Activated CD4-positive, alpha-beta T cell treated with anti-CD3 and anti-CD28 coated beads for 48 hours (primary cell): ENCODE measurements at places on chromosomes 12 and 14.

DNA sequence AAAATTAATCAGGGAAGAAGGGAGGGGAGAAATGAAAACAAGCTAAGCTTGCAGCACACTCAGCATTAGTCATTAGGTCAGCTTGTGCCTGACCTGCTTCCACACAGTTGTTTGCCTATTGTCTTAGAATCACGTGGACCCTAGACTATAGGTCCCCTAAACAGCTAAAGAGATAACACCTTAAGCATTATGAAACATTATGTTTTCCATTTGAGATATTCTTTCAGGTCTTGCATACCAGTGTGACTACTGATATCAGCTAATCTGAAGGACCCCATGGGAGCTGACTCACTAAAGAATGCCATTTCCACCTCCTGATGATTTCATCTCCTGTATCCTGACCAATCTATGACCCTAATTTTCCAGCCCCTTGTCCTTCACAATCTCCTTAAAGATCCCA lies 154.1 kb upstream of the FUT8 start:
- no peak for DNase-seq

DNA sequence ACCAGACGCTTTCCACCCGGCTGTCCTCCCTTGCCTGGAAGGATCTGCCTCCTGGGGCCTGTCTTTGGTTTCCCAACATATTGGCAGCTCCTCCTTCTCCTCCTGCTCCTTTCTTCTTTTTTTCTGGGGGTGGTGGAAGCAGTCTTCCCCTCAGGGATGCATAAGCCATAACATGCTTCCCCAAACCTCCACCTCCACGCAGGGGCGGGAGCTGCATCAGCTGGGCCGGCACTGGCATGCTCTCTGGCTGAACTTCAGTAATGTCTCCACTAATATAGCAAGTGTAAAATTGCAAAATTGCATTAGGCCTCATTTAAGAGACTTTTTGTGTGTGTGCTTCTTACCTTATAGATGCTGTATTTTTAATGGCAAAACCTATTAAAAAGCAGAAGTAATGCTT lies 58.6 kb downstream of the GLT1D1 start:
- no peak for DNase-seq

GRCh38 chr12:130711756-130712155 lies 4.3 kb downstream of the RIMBP2 start:
- DNase-seq, result no peak

GRCh38 chr12:2414810-2415567 lies 362.2 kb downstream of the CACNA1C start:
- no peak for DNase-seq

GRCh38 chr14:97976861-97977260 lies 1179.7 kb downstream of the VRK1 start:
- DNase-seq, result no peak

DNA sequence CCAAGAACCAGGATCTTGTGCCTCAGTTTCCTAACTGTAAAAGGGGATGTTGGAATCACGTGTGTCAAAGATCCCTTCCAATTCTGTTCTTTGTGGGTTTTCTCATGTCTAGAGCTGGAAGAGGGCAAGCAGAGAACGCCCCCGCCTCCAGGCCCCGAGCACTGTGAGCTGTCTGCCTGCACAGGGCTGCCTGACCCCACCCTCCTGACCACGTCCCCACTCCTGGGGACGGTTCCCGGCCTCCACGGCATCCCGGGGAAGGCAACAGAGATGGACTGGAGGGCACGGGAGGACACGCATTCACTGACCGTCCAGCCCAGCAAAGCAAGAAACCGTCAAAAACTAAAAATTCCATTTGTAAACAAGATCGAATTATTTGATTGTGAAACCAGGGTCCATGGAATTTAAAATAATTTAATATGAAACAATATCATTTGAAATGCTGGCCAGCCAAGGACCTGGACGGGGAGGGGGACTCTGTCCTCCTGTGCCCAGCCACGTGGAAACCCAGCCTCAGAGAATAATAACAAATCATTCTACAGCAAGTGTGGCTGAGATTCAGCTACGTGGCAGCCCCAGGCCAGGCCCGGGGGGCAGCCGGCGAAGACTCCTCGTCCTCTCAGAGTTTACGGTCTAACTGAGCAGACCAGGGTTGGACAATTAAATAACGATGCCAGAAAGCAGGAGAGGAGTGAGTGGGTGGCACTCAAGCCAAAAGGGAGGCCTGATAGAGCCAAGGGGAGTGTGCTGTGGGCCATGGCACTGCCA lies 87.3 kb upstream of the DIO3 start:
- DNase-seq, result no peak

- DNase-seq, result no peak
These were observed 86.4 kb downstream of the CAPZA3 start for GRCh38 chr12:18824287-18824686.

DNA sequence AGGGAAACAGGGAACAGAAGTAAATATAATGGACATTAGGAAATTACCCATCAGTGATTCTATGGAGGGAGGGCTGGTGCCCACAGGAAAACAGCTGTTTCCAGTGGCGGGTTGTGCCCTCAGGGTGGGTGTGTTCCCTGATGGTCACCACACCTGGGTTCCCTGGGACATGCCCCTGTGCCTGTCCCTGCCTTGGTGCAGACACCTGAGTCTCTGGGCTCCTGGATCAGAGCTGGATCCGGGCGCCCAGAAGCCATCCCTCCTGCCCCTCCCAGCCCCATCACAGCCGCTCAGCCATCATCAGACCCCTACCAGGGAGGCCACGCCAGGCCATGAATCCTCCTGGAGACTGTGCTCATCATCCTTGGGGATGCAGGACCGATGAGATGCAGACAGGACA lies 307.2 kb upstream of the SFSWAP start:
- DNase-seq, result no peak

GRCh38 chr12:33587354-33587753 lies 147.7 kb upstream of the SYT10 start:
- no peak for DNase-seq

- DNase-seq, result no peak
These were observed 95.7 kb downstream of the PPM1A start for GRCh38 chr14:60344751-60345150.

GRCh38 chr14:38280081-38280480 lies 24.2 kb upstream of the CLEC14A start:
- DNase-seq, result no peak

GRCh38 chr14:33555710-33556350 lies 395.0 kb downstream of the EGLN3 start:
- no peak for DNase-seq

DNA sequence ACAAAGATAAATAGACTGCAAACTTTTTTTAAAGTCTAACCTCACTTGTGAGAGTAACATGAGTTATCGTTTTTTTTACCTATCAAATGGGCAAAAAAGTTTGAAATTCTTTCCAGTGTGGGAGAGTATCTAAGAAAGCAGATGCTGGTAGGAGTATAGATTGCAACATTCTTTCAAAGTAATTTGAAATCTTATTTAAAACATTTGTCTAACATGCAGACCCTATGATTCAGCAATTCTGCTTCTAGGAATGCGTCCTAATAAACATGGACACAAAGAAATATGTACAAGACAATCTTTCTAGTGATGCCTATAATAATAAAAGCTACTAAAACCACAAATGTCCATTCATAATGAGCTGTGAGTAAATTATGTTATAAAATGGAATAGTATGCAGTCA lies 110.4 kb upstream of the TMCC3 start:
- no peak for DNase-seq

GRCh38 chr12:8987685-8988084 lies 1.7 kb upstream of the KLRG1 start:
- DNase-seq, result no peak

GRCh38 chr12:56387152-56387736 lies 24.6 kb upstream of the APOF start:
- DNase-seq, result no peak

DNA sequence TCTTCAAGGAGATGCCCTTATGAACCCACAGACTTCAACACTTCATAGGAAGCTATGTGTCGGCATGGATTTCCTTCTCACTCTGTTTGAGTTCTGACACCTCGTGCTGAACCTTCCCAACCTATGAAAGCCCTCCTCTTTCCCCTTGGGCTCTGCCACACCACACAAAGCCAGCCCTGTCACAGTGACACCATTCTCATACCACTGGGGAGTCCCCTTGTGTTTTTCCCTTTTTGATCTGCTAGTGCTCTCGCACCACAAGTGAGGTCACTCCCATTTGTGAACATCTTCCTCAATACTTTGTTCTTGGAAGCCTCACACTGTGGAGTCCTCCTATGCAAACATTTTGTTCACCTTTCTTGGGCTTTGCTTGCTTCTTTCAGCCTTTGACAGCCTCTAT lies 264.6 kb upstream of the ALG10 start:
- DNase-seq, result no peak

GRCh38 chr14:87343652-87344051 lies 649.3 kb downstream of the GALC start:
- no peak for DNase-seq

GRCh38 chr12:2691345-2692071 lies 103.3 kb upstream of the FKBP4 start:
- peak; percentile 61 for DNase-seq

- DNase-seq, result no peak
These were observed 155.8 kb downstream of the TPH2 start for GRCh38 chr12:72094490-72094889.

DNA sequence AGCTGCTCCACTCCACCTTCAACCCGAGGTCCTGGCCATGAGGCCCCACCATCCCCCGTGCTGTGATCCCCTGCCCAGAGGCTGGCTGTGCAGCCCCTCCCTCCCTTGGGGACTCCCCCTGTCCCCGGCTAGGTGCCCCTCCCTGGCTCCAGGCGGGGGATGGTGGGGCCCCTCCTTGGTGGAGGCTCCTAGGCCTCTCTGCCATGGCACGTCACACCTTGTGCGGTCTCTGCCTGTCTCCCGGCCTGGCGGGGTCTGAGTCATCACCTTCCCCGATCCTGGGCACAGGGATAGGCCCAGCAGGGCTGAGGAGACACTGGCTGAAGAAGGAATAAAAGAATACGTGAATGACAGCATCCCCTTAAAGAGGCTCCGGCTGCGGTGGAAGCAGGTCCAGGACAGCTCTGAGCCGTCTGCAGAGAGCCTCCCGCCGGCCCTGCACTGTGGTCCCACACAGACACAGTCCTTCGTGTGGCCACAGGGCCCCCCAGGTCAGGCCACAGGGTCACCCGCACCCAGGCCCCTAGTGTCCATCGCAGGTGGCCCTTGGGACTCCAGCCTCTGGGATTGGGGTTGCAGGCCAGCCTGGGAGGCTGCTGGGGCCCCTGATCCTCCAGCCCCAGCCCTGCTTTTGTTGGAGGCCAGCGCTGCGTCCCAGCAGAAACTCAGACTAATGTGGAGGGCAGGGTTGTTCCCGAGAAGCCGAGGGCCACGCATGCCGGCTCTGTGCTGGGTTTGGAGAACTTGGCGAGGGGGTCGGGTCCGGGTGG lies 43.6 kb downstream of the KIF26A start:
- DNase-seq, result no peak

- no peak for DNase-seq
These were observed 213.7 kb upstream of the BMP4 start for GRCh38 chr14:54170301-54170700.

- DNase-seq, result no peak
These were observed 1.3 kb upstream of the MYG1 start for GRCh38 chr12:53298164-53298563.

- no peak for DNase-seq
These were observed 805.2 kb downstream of the BCL11B start for GRCh38 chr14:98466807-98467206.

GRCh38 chr12:1369460-1369859 lies 224.9 kb downstream of the FBXL14 start:
- DNase-seq, result no peak

- no peak for DNase-seq
These were observed 655 bp downstream of the PLD4 start for GRCh38 chr14:104925214-104925854.

DNA sequence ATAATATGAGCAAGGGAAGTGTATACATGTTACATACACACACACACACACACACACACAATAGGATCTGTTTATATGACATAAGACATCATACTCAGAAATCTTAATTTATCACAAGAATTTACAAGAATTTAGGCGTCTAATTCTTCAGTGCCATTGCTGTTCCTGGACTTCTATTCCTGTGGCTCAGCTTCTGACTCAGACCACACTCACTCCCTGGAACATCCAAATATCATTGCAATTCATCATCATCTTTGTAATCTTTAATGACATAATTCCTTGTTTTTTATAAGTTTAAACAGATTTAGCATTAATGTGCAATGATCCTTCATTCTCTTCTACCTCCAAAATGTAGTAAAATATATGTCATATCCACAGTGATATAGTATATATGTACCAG lies 544.2 kb downstream of the FOXG1 start:
- DNase-seq, result no peak

- DNase-seq, result no peak
These were observed 6.1 kb downstream of the ERBB3 start for GRCh38 chr12:56086096-56086495.

- DNase-seq, result no peak
These were observed 365.7 kb upstream of the FKBP4 start for GRCh38 chr12:2429032-2429431.

GRCh38 chr12:97182769-97183168 lies 275.7 kb downstream of the NEDD1 start:
- DNase-seq, result no peak

DNA sequence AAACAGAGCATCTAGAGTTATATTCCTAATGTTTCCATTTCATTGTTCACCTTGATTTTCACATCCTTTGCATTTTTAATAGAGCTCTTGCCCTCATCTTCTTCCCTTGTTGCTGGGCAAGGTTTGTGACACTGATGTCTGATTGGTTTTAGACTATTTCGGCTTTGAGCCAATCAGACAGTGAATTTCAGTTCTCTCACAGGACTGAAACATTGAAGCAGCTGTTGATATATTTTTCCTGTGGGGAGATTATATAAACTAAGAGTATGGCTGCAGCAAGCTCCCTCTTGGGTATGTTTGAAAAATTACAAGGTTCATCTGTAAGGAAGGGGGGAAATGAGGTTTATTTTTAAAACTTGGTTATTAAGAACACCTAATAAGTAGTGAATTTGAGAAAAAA lies 51.2 kb downstream of the ATF7IP start:
- DNase-seq, result peak; percentile 25

GRCh38 chr12:74334780-74335179 lies 202.9 kb upstream of the ATXN7L3B start:
- no peak for DNase-seq
